ENCODE measurements at places on chromosomes 11 and 22. TPM values are rescaled to one million over a fixed set of nuclear protein-coding genes. Genes with fewer than 3 reads are reported as not detected.

The TESMIN gene
- total RNA-seq: 1.8 TPM

The OR6A2 gene
- total RNA-seq: 0.20 TPM

The TTLL1 gene
- 1.5 TPM for total RNA-seq

The UBQLN3 gene
- 0.29 TPM for total RNA-seq

The WNT7B gene
- total RNA-seq: not detected

The P4HA3 gene
- total RNA-seq: not detected

The YWHAH gene
- 48.9 TPM for total RNA-seq

The ANGPTL5 gene
- not detected for total RNA-seq

The PIK3IP1 gene
- 21.0 TPM for total RNA-seq

The ST14 gene
- 23.9 TPM for total RNA-seq

The GAS2L1 gene
- not detected for total RNA-seq

The SMTNL1 gene
- total RNA-seq: not detected

- no peak for DNase-seq
These were observed 7.5 kb downstream of the ME3 start for GRCh38 chr11:86664930-86665329.

DNA sequence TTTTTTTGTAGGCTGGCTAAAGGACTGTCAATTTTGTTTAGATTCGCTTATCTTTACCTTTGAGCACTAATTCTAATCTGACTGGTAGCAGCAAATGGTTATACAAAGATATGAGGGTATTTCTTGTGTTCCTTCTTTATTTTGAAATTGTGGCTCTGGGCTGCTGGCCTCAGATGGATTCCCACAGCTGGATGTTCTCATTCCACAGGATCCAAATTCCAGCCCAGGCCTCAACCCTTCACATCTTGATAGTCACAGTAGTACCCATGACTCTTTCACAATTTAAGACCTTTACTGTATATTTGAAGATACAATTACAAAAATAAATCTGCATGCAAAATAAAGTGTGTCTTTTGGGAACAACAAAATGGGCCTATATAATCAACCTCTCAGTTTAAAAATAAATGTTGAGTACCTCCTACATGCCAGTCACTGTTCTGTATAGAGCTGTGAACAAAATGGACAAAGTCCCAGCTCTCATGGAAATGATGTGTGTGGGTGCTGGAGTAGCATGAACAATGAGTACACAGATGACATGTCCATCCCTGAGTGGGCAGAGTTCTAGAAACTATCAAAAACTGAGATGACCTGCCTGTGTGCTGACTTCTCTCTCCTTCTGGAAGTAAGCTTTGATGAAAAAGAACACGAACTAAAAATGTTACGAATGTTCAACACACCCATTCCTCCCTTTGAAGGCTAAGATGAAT lies 51.7 kb upstream of the FBXO3 start:
- no peak for DNase-seq

DNA sequence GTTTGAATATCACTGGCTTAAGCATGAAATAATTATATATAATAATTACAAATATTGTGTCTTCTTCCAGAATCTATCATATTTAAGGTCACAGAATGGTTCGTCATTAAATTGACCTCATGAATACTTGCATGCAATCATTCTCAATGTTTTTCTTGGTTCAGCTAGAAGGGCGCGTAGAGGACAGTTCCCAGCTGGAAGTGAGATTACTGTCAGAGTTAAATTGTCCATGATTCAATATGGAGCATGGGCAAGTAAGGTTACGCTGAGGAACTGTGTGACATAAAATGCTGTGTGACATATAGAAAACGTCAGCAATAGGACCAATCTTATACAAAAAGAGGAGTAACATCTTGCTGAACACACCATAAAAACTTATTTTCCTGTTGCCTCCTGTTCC lies 2423.5 kb upstream of the RAG2 start:
- no peak for DNase-seq

DNA sequence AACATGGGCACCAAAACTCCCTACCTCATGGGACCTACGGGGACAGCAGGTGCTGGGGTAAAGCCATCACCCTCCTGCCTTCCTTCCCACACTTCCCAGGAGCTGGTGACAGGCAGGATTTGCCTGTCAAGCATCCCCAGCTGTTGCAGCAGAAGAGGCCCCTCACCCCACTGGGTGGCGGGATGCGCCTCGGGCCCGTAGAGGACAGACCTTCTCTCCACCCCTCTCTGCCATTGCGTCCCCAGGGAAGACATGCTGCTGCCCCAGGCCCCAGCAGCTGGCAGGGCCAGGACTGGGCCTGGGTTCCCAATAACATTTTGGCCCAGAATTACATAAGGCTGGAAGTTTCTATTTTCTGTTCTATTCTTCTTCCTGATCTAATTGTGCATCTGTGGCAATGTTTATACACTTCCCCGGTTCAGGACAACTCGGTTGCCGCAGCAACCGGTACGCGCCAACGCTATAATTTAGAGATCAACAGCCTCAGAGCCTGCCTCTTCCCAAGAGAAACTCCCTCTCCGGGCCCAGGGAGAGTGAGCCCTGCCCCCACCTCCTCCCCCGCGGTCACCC lies 25.4 kb downstream of the KCNJ4 start:
- DNase-seq: no peak

DNA sequence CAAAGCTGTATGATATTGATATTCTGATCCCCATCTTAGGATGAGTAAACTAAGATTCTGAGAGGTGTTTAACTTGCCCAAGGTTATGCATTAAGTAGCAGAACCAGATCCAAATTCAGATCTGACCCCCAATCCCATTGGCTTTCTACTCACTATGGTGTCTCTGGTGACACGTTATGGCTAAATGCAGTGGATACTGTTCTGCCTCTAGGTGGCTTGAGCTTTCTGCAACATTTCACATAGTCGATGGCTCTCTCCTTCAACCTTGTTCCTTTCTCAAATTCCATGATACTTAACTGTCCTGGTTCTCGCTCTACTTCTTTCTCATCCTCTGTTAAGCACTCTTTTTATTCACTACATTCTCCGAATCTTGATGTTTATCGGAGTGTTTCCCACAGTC lies 9.4 kb downstream of the C11orf97 start:
- DNase-seq: no peak

DNA sequence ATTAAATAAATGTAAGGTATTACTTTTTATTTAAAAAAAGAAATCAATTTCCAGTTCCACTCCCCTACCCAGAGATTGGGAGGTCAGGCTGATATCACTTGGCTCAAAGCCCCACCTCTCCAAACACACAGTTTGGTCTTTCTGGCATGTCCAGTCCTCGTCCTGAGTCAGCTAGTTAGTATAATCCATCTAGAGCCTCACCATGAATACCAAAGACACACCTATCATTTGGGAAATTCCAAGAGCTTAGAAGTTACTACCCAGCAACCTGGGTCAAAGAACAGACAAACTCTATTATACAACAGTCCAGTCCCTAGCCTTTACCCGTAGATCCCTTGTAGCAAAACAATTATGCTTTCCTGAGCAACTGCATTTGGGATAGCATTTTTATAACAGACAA lies 9.4 kb downstream of the TREH start:
- no peak for DNase-seq

- DNase-seq: no peak
These were observed 11.5 kb upstream of the IGSF9B start for GRCh38 chr11:133968300-133968699.

DNA sequence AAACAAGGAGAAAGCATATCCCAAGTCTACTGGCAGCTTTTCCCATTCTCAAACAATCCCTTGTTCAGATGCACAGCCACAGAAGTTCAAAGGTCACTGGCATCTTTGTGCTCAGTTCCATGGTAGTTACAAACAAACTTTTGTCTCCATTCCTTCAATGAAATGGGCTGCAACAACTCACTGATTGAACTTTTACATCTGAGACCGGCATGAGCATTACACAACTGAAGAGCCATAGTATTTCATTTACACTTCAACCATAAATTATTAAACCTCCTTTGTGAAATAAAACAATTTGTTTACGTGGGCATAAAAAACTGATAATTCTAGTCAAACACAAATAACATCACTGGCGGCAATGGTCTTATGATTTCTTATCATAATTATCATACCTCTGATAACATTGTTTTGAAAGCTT lies 67.8 kb upstream of the ARHGAP32 start:
- DNase-seq: no peak

GRCh38 chr11:1608363-1608762 lies at the start of gene KRTAP5-3:
Gene KRTAP5-3, minus strand, starts transcription at chr11:1608463. Its CDS starts 78 bp downstream, at chr11:1608385.
- DNase-seq: no peak

DNA sequence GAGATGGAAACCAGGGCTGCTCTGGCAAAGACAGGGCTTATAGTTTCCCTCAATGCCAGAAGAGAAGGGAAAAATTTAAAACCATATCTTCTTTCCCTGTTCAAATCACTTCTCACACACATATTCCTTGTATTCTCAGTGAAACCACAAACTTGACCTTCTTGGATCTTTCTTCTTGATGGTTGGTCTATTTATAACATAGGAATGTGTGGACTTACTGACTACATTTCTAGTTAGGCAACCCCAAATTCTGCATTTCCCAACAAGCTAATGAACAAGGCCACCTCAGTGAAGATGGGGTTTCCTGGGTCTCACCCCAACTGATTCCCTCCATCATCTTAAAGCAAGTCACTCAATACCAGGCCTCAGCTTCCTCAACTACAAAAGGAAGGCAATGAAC lies 3.8 kb upstream of the QSER1 start:
- no peak for DNase-seq

DNA sequence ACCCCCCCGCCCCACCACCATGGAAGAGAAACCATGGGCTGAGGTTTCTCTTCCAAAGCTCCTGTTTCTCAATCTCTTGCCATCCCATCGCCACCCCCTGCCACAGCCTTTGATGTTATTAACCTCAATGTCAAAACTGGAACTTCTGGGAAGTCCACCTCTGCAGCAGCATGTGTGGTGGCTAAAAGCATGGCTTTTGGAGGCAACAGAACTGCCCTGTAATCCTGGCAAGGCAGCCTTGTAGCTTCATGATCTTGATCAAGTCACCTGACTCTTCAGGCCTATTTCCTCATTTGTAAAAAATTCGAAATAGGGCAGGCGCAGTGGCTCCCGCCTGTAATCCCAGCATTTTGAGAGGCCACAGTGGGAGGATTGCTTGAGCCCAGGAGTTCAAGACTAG lies 3.5 kb upstream of the COX8A start:
- no peak for DNase-seq

DNA sequence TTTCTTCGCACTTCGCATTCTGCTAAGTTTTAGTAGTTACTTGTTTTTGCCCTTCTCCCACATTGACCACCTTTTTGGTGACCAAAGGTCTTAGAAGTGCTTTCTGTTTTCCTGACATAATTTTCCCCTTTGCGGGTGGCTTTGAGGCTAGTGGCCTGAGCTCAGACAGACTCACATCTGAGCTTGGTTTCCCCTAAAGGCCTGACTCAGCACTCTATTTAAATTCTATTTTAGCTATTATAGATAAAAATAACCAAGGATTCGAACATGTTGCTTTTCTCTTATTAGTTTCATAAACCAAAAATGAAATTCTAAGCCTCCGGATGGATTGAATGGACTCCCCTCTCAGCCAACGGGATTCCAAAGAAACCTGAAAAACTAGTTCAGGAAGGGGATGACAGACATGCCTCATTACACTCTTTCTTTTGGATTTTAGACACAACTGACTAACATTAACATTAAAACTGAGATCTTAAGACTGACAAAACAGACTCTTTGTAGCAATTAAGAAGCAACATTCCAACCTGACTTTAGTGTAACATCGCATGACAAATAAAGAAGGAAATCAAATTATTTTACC lies 258.5 kb downstream of the LUZP2 start:
- no peak for DNase-seq

DNA sequence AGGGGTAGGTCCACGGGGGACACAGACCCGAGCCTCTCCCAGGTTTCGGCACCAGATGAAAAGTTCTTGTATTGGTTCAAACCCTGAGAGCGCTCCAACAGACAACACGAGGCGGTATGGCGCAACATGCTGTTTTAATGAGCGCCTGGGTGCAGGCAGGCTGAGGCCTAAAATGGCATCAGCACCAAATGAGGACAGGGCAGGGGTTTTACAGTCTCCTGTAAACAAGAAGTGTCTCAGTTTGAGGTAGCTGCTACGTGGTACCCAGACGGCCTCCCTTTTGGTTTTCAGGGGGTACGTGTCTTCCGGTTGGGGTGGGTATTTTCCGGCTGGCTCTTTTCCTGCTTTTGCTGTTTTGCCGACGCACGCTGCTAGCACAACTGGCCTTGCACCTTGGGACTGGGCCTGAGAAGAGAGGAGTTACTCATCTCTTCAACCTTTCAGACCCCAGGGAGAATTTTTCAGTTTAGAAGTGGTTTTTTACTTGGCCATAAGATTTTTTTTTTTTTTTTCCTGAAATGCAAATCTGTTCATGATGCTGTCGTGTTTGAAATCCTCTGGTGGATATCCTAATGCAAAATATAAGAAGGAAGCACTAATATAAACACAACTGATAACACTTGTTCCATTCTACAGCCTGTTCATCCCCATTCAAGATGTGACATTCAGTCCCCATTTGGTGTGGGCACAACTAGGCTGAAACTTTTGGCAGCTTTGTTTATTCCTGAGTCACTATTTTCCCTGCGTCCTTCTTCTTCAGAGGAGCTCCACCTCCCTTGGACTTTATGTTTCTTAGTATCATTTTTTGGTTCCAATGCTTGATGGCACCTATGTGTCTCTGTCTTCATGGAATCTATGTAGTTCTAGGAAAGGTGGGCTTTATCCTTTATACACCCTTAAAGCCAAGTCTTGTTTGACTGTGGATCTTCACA lies 6.5 kb downstream of the PPFIBP2 start:
- DNase-seq: no peak

GRCh38 chr11:64793271-64794160 lies 9.5 kb downstream of the MAP4K2 start:
- DNase-seq: no peak

GRCh38 chr11:78044706-78045105 lies 19.0 kb upstream of the THRSP start:
- no peak for DNase-seq

DNA sequence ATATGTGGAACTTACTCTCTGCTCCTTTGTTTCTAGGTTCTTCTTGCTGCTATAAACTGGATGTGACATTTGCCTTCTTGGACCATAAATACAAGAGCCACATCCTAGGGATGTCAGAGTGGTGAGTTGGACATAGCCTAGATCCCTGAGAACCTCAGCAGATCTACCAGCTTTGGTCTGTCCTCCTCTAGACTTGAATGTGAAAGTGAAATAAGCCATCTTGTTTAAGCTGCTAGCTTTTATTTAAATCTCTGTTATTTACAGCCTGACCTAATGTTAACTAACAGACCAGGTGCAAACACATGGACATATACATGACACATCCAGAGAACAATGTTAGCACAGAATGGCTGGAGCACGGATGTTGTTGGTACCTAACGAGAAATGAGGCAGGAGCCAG lies 36.0 kb downstream of the SLN start:
- no peak for DNase-seq

- DNase-seq: no peak
These were observed 11.6 kb downstream of the CD59 start for GRCh38 chr11:33724644-33725035.

DNA sequence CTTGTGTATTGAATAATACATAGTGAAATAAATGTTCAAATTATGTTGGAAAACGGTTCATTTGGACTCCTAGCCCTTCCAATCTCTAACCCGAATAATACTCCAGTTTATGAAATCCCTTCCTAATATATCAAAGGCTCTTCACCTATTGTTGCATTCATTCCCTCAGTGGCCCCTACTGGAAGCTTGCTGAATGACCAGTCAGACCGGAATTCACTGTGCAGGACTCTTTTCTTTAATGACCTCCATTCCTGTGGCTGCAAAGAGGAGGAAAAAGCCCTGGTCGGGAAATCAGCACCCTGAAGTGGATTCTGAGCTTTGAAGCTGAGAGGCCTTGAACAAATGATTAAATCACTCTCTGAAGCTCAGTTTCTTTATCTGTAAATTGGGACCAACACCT lies 19.1 kb upstream of the RCN1 start:
- no peak for DNase-seq

- DNase-seq: no peak
These were observed 12.1 kb upstream of the ARHGAP20 start for GRCh38 chr11:110724358-110724757.

- DNase-seq: no peak
These were observed 232.1 kb downstream of the BRD1 start for GRCh38 chr22:49595465-49596078.

Data from activated B cell treated with CpG ODN at 0.5 μM for 24 hours (primary cell).